HFFc6 (cell line): ENCODE measurements at places on chromosomes 12 and 14. TPM values are rescaled to one million over a fixed set of nuclear protein-coding genes. Genes with fewer than 3 reads are reported as not detected.

DNA sequence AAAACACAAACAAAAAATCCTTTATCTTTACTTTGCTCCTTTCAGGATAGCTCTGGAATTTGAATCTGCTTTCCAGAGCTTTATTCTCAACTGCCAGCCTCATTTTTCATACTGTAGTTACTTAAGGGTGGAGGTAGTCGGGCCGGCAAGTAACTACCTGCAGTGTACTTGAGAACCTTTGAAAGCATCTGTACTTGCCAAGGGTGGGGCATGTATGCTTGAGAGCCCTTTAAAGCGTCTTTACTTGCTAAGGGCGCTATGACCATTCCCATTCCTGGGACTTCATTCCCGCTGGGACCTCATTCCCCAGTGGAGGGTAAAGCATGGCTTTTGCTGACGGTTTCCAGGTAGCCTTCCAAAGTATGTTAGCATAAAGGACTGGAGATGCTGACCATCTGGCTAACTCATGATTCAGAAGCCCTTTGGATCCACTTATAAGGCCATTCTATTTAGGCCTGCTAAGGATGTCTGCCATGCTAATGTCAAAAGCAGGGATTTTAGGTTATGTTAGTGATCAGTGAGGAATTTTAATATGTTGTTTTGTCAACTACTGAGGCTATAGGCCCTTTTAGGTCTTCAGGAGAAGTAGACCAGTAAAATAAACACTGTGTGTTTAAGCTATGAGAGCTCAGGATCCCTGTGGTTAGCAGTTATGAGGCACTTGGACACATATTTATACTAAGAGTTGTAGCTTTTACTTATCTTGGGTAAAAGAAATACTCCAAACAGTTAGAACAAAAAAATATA lies 74.9 kb downstream of the CRADD start:
- peaks cover 4% of the 10 kb centered on the region for H3K27me3 ChIP-seq
- H3K4me1 ChIP-seq = peaks cover 39% of the 10 kb centered on the region
- peak; percentile 90 for DNase-seq
- H3K4me3 ChIP-seq = no peak overlapping the region; the same call in 1 of the 2 replicates
- H3K36me3 ChIP-seq = peaks cover 30% of the 10 kb centered on the region

- no peaks in the 10 kb centered on the region; the same call in 1 of the 2 replicates for H3K36me3 ChIP-seq
Measured at GRCh38 chr14:38044710-38045109, 163.0 kb upstream of the SSTR1 start.

DNA sequence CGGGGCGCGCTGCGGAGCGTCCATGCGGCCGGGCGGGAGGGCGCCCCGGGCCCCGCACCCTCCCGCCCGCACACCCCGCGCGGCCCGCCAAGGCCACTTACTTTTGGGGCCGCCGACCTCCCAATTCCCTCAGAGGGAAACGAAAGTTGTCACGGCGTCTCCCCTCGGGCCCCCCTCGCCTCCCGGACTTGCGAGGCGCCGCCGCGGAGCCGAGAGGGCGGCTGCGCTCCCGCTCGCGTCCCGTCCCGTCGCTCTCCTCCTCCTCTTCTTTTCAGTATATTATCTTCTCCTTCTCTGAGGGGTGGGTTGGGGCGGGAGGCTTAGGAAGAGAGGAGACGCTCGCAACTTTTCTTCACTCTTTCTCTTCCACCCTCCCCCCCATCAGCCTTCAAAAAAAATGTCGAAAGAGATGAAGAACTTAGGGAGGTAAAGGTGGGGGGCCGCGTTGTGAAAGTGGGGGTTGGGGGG lies 613 bp downstream of the DUSP16 start:
- peaks cover 3% of the 10 kb centered on the region; the same call in 1 of the 2 replicates for H3K36me3 ChIP-seq
- H3K27ac ChIP-seq = peak overlapping the region; percentile 94
- peak overlapping the region; percentile 88 for H3K4me3 ChIP-seq
- no peak for DNase-seq

- no peak for DNase-seq
- no peak overlapping the region for H3K4me3 ChIP-seq
- no peaks in the 10 kb centered on the region for H3K36me3 ChIP-seq
- H3K27ac ChIP-seq = no peak overlapping the region
- no peaks in the 10 kb centered on the region for H3K4me1 ChIP-seq
Measured at GRCh38 chr12:111293266-111294009, 75.5 kb downstream of the PHETA1 start.

- DNase-seq = no peak
- no peaks in the 10 kb centered on the region for H3K36me3 ChIP-seq
- no peaks in the 10 kb centered on the region for H3K4me1 ChIP-seq
- H3K27ac ChIP-seq = no peak overlapping the region
- no peak overlapping the region for H3K4me3 ChIP-seq
Measured at GRCh38 chr14:97368049-97368448, 570.9 kb downstream of the VRK1 start.

DAO gene
- total RNA-seq = not detected in 3 replicates

DNA sequence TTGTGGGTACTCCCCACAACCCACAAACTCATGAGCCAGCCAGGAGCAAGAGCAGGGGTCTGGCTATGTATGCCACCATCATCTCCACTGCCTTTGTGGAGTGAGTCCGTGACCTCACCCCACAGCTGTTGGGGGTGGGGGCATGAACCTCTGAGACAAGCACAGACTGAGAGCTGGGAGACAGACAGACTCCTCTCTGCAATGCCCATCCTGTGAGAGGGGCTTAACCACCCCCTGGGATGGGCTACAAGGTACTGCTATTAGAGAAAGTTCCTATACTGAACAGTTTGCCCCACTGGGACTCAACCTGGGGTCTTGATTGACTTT lies 84.5 kb downstream of the PITPNM2 start:
- peaks cover 2% of the 10 kb centered on the region for H3K27me3 ChIP-seq
- H3K27ac ChIP-seq = no peak overlapping the region
- H3K4me1 ChIP-seq = peaks cover 34% of the 10 kb centered on the region
- H3K4me3 ChIP-seq = no peak overlapping the region
- no peak for DNase-seq

DNA sequence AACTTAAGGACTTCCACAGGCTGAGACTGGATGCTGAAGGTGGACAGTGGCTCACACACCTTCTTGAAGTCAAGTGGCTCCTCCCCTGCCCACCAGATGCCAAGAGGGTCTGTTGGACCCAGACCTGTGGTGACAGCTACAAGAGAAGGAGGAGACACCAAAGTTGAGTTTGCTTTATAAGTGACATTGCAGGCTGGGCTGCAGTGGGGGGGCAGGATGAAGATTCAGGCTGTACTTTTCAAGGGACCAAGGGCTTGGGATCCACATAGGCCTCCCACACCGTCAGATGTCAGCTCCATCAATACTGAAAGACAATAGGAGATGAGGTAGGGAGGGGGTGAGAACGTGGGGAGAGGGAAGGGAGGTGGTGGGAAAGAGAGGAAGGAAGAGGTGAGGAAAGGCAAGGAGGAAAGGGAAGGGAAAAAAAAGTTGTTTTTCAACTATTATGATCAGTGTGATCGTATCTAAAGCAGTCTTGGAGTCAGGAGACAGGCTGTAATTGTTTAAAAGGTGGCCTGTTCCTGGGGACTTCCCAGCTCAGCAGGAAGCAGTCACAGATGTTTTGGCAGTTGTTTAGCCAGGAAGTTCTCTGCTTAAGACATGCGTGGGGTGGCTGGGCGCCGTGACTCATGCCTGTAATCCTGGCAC lies 84.1 kb upstream of the RESF1 start:
- H3K27me3 ChIP-seq = peaks cover 5% of the 10 kb centered on the region
- no peaks in the 10 kb centered on the region for H3K36me3 ChIP-seq
- DNase-seq = peak; percentile 39
- H3K4me1 ChIP-seq = peaks cover 7% of the 10 kb centered on the region
- no peak overlapping the region for H3K4me3 ChIP-seq
- peak overlapping the region; percentile 66 for H3K27ac ChIP-seq

GRCh38 chr14:65833267-65833880 lies 420.8 kb downstream of the FUT8 start:
- DNase-seq = no peak
- no peaks in the 10 kb centered on the region for H3K4me1 ChIP-seq
- no peaks in the 10 kb centered on the region for H3K36me3 ChIP-seq
- no peak overlapping the region for H3K4me3 ChIP-seq

DNA sequence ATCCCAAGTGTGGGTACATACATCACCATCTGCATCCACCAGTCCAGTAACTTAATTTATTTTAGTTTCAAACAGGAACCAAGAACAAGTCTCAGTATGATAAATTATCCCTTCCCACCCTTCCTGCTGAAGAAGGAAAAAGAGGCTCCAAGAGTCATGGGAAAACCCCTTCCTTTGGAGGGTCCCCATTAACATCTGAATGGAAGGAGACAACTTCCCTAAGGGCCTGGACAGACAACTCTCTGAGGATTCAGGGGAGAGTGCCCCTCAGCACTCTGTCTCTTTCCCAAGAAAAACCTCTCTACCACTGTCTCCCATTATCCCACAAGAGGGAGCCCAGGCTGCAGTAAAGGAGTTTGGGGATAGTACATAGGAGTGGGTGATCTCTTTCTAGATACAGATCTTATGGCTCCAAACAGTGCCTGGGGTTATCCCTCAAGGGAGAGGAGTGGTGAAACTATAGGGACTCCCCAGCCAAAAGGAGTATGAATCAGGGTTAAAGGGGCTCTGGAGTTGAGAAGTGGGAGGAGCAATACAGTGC lies 6.2 kb downstream of the WNT10B start:
- H3K4me1 ChIP-seq = peaks cover 27% of the 10 kb centered on the region
- no peaks in the 10 kb centered on the region for H3K36me3 ChIP-seq
- no peak overlapping the region for H3K4me3 ChIP-seq
- H3K27me3 ChIP-seq = peaks cover 12% of the 10 kb centered on the region
- DNase-seq = peak; percentile 46
- H3K27ac ChIP-seq = no peak overlapping the region

GRCh38 chr12:120783197-120783596 lies 57.6 kb downstream of the ACADS start:
- peaks cover 25% of the 10 kb centered on the region for H3K36me3 ChIP-seq
- peaks cover 23% of the 10 kb centered on the region for H3K4me1 ChIP-seq
- H3K27me3 ChIP-seq = no peaks in the 10 kb centered on the region
- peak overlapping the region; percentile 75 for H3K27ac ChIP-seq

ARHGEF40 gene
- 34.8 to 42.8 TPM (median 36.8 TPM) in 3 replicates for total RNA-seq

GRCh38 chr14:104230946-104231345 lies 92.6 kb downstream of the KIF26A start:
- no peaks in the 10 kb centered on the region for H3K4me1 ChIP-seq
- DNase-seq = no peak
- H3K27me3 ChIP-seq = peaks cover 4% of the 10 kb centered on the region; the same call in 1 of the 2 replicates
- peaks cover 7% of the 10 kb centered on the region; the same call in 1 of the 2 replicates for H3K36me3 ChIP-seq

GZMH gene
- total RNA-seq = not detected in 3 replicates

GRCh38 chr12:4312251-4312650 lies 8.8 kb upstream of the TIGAR start:
- H3K36me3 ChIP-seq = no peaks in the 10 kb centered on the region
- DNase-seq = no peak
- H3K4me1 ChIP-seq = peaks cover 13% of the 10 kb centered on the region

GRCh38 chr14:58782011-58782410 lies 144.2 kb downstream of the DACT1 start:
- H3K36me3 ChIP-seq = no peaks in the 10 kb centered on the region
- no peak overlapping the region for H3K4me3 ChIP-seq
- no peaks in the 10 kb centered on the region for H3K4me1 ChIP-seq
- no peak for DNase-seq
- H3K27me3 ChIP-seq = peaks cover 12% of the 10 kb centered on the region

DLGAP5 gene
- 20.5 to 52.1 TPM (median 39.7 TPM) in 3 replicates for total RNA-seq

TMPRSS12 gene
- not detected in 3 replicates for total RNA-seq

GRCh38 chr12:22164139-22164538 lies 118.1 kb downstream of the CMAS start:
- no peak overlapping the region for H3K4me3 ChIP-seq
- no peaks in the 10 kb centered on the region for H3K4me1 ChIP-seq
- H3K27ac ChIP-seq = no peak overlapping the region
- H3K36me3 ChIP-seq = no peaks in the 10 kb centered on the region
- no peak for DNase-seq
